ENCODE measurements at places on chromosomes 5 and 9. TPM values are rescaled to one million over a fixed set of nuclear protein-coding genes. Genes with fewer than 3 reads are reported as not detected.

ECM2 gene
- 2.9 TPM for total RNA-seq

- DNase-seq, result no peak
These were observed 47.2 kb upstream of the COX7C start for GRCh38 chr5:86570427-86571083.

DNA sequence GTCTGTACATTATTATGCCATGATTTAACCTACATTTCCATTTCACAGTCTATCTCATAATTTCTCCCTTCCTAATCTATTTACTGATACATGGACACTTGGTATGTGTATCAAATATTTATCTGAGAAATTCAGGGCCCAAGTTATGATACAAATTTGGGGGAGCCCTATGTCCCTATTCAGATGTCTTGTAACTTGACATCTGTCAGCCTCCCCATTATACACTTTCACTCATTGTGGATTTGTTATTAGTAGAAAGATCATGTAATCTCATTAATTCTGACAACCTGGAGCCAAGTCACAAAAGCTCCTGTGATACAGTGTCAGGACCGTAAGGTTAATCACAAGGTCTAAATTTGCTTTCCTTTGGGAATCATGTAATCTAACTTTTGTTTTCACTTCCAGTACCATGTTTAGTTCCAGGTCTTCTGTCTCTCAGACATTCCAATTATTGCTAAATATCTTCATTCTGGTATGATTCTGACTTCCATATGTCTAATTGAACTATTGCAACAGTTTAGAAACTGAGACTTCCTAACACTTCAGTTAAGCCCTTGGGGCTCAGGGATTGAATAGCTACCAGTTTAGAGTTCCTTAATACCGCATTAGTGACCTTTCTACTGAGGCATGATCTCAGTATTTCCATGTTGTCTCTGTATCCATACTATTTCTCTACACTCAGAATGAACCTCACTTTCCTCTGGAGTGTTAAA, 182.9 kb upstream of the NUDT12 start:
- no peak for DNase-seq

DNA sequence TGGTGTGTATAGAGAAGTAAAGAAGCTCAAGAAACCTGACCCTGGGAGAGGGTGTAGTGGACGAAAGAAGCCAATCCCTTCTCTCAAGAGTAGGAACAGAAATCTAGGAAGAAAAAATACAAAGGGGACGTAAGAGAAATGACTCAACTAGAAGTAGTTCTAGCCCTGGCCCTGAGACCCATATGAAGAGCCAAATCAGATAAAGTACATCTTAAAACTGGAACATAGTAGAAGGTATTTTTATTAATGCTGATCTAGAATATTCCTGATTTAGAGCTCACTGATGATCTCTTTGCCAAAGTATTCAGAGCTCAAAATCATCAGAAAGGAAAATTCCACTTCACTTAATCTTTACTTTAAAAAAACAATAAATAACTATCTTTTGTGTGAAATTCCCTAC, 184.8 kb downstream of the MLLT3 start:
- DNase-seq, result no peak

DNA sequence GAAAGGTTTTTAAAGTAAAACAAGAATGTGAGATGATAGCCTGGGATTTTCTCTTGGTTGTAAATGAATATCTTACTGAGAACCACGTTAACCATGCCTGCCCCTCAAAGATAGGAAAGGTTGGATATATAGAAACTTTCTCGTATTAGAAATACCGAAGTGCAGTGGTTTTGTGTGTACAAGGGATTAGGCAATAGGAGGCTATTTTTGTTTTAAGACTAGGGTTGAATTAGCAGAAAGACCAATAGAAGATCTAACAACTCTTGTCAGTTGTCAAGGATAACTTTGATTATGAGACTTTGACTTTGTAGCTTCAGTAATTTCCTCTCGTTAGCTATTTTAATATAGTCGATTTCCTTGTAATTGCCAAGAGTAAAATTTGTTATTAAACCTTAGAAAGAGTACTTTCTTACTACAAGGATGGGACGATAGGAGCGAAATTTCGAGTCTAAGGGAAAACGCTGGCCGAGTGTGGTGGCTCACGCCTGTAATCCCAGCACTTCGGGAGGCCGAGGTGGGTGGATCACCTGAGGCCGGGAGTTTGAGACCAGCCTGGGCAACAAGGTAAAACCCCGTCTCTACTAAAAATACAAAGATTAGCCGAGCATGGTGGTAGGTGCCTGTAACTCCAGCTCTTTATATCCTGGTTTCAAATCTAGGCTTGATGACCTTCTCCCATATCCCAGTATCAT, 838 bp downstream of the POLK start:
- no peak for DNase-seq

DNA sequence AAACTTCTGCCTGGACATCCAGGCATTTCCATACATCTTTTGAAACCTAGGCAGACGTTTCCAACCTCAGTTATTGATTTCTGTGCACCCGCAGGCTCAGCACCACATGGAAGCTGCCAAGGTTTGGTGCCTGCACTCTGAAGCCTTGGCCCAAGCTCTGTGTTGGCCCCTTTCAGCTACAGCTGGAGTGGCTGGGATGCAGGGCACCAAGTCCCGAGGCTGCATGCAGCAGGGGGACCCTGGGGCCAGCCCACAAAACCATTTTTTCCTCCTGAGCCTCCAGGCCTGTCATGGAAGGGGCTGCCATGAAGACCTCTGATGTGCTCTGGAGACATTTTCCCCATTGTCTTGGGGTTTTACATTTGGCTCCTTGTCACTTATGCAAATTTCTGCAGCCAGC, 49.9 kb downstream of the NFX1 start:
- DNase-seq, result no peak

DNA sequence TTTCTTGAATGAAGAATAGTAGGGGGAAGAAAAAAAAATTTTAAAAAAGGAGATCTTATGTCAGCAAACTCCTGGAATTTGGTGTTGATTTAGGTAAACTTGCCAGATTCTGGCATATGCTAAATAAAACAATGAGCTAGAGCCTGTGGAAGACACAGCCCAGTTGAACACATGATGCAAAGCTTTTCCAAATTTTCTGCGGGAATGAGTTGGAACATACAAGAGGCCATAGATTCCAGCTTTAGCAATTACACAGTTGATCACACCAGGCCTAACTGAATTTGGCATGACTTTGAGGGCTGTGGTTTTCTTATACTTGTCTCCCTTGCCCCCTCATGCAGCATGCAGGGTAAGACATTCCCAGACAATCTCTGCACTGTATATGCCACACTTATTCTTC, 297.0 kb downstream of the SH3GL2 start:
- DNase-seq, result no peak

- no peak for DNase-seq
These were observed 459.1 kb downstream of the EBF1 start for GRCh38 chr5:158640593-158640980.

DNA sequence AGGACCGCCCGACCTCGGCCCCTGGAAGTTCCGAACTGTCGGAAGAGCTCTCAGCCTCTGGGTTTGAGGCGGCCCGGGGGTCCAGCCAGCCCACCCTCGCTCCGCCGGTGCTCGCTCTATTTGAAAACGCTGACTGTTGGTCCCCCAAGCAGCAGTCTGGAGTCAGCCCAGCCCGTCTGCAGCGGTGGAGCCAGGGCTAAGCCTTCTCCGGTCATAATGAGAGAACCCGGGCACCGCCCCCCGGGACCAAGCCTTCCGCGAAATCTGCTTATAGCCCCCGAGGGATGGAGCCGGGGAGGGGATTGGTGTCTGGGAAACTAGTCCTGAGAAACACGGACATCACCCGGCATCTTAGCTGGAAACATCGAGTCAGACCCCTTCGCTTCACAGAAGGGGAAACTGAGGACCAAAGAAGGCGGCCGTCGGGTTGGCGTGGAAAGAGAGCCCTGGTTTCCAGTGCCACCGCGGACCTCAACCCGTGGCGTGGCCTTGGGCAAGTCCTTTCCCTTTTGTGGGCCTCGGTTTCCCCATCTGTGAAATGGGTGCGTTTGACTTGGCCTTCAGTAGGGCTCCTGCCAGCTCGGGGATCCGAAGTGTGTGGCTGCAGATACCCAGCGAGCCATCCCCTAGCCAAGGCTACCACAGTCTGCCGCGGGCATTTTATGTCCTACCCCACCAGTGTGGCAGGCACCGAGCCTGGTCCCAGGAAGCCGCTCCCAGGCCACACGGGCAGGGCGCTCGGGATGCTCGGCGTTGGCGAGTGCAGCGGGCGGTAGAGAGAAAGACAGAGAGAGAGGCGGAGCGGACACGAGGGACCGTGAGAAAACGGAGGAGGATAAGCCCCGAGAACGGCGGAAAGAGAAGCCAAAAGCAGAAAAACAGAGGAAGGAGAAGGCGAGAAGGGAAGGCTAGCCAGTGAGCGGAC, 857 bp downstream of the ADAM19 start:
- DNase-seq, result peak; percentile 50

DNA sequence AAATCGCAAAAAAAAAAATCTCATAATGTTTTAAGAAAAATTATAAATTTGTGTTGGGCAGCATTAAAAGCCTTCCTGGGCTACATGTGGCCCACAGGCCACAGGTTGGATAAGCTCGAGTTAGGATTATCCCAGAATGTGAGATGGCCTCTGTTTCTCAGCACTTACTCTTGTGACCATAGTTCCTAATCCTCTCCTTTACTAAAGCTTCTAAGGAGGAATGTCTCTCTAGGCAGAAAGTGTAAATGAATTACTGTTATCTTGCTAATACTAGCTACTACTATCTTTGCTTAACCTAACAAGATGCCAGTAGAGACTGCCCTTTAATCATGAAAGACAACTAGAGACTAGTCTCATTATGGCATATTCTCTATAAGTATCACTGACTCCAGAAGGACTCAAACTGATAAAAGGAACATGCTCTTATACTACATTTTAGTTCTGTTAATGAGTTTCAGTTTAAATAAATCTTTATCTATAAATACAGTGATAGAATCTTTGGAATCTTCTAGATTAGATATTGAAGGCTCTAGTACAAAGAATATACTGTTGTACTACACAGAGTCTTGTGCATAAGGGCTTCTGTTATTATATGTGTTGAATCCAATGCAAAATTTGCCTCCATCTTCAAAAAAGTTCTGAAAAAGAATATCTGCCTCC, 13.8 kb downstream of the INVS start:
- DNase-seq, result no peak

- DNase-seq, result no peak
These were observed 179.8 kb upstream of the ARRDC3 start for GRCh38 chr5:91562922-91563321.

GRCh38 chr9:19231904-19232822, 1.7 kb downstream of the DENND4C start:
- DNase-seq, result no peak

DNA sequence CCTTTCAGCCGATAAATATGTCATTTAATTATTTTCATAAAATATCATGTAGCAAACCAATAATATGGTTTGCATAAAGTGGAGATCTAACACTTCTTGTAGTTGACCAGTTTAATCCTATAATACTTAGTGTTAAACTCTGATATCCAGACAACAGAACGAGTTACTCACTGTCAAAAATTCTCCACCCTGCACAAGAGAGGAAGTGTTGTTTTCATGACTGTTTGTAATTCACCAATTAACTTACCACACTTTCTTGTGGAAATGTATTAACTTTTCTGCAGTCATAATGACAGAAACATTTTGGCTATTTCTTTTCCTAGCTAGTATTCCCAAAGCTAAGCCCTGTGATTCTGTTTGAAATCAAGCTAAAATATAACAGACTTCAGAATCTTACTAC, 555.3 kb upstream of the FTMT start:
- no peak for DNase-seq

DNA sequence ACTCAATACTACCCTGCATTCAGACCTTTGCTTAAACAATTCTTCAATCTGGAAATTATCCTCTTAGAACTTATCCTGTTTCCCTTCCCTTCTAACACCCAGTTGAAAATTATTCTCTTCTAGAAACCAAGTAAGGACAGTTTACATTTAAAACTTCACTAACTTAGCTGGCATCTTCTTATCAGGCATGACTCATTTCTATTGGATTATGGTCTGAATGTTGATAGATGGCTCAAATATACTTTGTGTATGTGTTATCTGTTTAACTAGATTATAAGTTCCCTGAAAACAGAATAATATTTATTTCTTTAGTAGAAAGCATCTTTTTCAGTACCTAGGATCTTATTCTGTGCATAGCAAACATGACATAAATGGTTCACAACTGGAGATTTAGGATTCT, 161.9 kb downstream of the PPP2R2B start:
- DNase-seq, result no peak

- DNase-seq, result no peak
These were observed 18.4 kb upstream of the GSN start for GRCh38 chr9:121249563-121249962.

- no peak for DNase-seq
These were observed 39.0 kb downstream of the KCNIP1 start for GRCh38 chr5:170542691-170543293.

IL33 gene
- 5.3 TPM for total RNA-seq

GRCh38 chr5:115260248-115260647, 2.4 kb downstream of the PGGT1B start:
- DNase-seq, result no peak

DNA sequence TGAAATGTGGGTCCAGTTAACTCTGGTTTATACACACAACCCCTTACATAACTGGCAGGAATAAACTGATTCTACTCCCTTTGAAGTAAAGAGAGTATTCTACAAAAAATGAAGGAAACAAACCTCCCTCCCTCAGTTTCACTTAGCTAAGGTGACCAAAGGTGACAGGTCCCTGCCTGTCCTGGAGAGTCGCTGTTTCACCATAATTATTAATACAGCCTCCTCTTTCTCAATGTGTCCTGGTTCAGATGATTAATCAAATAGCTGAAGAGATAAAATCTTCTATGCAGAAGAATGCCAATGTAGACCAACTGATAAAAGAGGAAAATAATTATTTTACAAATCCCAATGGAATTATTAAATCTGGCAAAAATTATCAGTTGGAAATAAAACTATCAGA, 163.7 kb upstream of the GNA14 start:
- DNase-seq, result no peak

TOR4A gene
- total RNA-seq, result 60.8 TPM

HSPB3 gene
- total RNA-seq, result 1.7 TPM

GRCh38 chr5:167786871-167787578, 504.4 kb upstream of the WWC1 start:
- DNase-seq, result no peak

DRD1 gene
- 0.09 TPM for total RNA-seq

DNA sequence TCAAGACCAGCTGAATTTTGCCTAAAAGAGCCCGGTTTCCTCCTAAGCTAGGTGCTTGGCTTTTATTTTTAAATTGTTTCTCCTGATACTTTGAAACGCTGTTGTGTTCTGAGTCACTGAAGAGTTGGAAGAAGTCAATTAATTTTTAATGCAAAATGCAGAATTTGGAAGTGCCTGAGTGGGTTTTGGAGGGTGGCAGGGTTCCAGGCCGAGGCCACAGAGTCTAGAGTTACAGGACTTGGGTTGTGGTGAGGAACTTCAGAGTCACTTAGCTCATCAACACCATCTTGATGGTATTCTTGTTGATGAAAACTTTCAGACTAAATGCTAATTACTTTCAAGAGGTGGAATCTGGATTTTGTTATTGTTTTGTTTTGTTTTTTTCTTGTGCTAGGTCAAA, 130.6 kb downstream of the PDZD2 start:
- no peak for DNase-seq

Data from left colon (tissue), 2 donors.